Tibial nerve (tissue), 4 donors: ENCODE measurements at places on chromosomes 1 and 21.

- DNase-seq, result no peak
Observed at GRCh38 chr1:5223206-5223605, 568.8 kb downstream of the AJAP1 start.

DNA sequence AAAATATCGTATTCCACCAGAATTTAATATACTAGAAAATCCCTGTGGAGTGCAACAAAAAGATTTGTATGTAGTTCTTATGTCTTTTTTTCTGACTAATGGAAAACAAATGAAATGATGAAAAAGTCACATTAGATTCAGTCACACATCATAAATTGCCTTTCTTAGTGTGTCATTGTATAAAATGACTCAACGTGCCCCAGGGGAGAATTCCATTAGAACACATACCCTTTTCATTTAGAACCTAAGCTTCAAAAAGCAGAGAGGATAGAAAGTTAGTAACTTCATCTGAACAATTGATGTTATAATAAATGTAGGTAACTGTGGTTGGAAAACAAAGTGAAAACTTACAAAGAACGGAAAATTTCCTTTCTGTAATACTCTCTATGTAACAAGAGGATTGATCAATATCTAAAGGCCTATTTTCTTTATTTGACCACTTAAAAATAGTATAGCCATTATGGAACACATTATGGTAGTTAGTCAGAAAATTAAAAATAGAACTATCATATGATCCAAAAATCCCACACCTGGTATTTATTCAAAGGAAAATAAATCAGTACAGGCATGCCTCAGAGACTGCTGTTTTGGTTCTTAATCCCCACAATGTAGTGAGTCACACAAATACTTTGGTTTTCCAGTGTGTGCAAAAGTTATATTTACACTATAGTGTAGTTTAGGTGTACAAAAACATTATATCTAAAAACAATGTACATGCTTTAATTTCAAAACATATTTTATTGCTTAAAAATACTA, 1016.1 kb downstream of the KCNT2 start:
- DNase-seq, result no peak

DNA sequence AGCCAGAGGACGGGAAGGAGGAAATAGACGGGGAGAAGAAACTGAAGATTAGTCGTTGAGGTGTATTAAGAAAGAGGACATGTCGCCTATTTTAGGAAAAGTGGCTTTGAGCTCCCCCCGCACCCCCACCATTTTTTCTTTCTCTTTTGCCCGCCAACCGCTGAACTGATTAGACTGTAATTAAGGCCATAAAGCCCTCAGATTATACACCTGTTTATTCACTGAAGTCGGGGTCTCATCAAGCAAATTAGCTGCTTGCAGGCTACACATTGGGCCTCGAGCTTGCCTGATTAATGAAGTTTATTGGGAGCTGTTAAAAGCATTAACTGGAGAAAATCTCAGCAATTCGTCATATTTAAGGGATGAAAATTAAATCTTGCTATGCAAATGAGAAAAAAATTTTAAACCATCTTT, 119.4 kb upstream of the RRP15 start:
- no peak for DNase-seq

- no peak for DNase-seq
Observed at GRCh38 chr1:20440785-20441200, 45.2 kb downstream of the CAMK2N1 start.

- DNase-seq, result no peak
Observed at GRCh38 chr1:20069874-20070273, at the start of gene PLA2G5. Gene PLA2G5 (plus strand): TSS chr1:20070194. CDS start chr1:20084831, 14,637 bp downstream.

DNA sequence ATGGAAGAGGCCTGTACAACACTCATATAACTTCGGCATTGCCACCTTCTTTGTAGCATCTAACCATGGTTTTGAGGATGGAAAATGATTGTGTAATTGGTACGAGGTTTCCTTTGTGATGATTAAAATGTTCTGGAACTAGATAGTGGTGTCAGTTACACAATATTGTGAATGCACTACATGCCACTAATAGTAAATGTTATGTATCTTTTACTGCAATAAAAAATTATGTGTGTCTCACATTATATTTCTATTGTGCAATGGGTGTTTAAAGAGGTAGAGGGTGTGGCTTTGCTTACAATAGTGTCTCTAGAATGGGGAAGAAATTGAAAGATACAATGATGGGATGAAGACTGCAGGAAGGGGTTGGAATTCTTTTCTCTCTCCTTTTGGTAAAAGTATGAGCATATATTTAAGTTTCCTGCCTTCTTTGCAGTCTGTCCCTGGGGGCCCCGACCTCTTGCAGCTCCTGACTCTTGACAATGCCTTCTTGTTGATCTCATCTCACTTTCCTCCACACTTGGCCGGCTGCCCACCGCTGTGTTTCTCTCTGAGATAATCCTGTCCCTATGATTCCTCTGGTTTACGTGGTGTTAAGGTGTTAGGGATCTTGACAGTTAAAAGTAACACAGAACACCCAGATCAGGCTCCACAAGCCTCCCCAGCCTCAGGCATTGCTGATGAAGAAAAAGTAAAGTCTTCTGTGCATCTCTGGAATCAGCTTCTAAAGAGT, 39.3 kb downstream of the MTARC1 start:
- no peak for DNase-seq

DNA sequence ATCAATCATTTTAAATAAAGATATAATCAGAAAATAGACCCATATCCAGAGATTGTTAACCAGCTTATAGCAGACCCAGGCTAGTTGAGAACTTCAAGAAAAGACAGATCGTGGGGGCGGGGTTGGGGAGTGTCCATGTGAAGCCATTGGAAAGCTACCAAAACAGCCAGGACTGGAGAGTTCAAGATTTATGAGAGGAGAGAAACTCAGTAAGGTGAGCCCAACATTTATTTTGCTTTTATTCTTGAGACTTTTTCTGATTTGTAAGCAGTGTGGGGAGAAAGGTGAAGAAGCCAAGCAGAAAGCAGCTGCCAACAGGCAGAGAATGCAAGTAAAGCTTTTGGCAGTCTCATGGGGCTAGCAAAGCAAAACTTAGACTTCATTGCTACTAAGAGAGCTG, 179.9 kb downstream of the VPS13D start:
- peak; percentile 37 for DNase-seq
